ENCODE measurements at places on chromosomes 2 and 18.
A peak's percentile ranks its signal among the peaks of the same experiment; 100 is the strongest.

DNA sequence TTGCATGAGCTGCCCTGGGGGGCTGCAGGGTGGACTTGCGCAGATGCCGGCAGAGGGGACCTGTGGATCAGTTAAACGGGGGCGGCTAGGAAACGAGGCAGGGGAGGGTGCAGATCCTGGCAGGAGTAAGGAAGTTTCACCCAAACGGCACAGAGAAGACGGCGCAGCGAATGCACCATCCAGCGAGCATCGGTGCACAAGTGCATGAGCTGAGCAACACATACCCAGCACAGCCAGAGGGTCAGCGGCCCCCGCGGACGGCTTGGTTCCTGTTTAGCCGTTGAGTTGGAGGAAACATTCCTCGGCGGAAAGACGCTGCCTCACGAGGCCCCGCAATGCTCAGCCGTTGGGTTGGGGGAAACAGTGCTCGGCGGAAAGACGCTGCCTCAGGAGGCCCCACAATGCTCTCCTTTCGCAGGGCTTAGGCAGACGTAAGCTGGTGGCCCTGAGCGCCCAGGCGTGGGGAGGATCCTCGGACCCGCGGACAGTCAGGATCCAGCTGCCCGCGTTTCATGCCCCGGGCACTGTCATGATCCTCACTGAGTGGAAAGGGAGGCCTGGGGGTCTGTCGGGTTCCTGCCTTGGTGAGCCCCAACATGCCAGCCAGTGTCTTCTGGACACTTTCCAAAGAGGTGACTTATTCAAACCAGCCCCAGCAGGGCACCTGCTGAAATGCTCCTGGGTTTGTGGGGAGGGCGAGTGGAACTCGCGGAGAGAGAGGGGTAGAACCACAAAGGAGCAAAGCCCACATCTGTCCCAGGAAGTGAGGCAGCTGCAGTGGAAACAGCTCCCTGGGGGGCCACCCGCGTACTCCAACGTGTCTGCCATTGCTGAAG lies 86.3 kb downstream of the NDUFA10 start:
- DNase-seq: no peak

DNA sequence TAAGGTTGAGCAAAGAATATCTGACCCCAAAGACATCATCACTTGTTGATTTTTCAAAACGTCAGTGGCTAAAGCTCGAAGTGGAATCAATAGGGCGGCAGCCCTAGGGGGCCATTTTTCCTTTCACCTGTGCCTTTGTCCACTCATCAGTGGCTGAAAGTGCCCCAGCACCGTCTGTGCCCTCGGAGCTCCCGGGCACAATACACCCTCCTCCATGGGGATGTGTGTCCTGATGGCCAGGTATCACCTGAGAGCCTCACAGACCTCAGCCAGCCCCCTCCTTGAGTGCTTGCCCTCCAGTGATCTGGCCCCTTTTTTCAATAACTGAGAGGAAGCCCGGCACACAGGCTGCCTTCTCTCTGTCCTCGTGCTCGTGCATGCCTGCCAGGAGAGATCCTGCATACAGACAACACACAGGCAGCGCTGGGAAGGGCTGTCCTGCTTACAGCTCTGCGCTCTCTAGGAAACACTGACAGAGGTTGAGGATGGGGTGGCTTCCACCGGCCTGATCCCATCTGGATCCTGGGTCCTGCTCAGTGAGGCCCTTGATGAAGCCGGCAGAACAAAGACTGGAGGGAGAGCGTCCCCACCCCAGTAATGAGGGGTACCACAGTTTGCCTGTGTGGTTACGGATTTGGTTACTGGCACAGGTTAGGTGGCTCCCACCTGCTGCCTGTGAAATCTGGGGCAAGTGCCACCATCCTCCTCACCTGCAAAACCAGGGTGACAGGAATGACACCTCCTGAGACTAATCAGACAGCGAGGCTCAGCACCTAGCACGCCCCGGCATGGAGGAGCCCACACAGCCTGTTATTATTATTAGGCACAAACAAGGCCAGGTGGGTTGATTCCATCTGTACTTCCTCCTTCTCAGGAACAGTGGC lies 197.5 kb upstream of the RAB6C start:
- DNase-seq: no peak

DNA sequence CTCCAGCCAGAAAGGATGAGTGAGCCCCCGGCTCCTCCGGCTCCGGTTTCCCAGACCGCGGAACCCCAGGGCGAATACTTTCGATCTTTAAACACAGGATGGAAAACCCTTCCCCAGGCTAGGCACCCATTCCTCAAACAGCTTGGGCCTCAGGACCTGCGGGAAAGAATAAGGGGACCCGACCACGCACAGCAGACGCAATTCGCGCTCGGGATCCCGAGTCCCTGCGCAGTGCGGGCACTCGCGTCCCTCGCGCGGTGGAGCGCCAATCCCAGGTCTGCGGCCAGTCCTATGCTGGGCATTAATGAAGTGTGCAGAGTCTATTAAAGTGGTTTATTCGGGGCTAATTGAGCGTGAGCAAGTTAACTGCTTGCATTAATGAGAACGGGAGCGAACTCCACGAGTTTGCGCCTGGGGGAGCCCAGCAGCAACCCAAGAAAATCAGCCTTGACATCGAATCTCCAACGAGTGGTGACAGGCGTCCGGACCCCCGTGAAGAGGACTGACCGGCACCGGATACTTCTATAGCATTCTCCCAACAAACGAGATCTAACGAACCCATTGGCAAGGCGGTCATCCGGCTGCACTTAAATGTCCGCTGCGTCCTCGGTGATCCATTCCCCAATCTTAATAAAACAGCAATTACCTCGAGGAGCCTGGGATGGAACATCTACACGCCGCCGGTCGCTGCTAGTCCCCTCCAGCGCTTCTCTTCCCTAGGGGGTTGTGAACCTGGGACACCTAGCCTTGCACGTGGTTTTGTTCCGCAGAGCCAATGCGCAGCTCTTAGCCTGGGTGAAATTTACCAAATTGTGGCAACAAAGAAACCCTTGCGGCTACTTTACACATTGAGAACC lies 1.6 kb downstream of the OSR1 start:
- DNase-seq: no peak

DNA sequence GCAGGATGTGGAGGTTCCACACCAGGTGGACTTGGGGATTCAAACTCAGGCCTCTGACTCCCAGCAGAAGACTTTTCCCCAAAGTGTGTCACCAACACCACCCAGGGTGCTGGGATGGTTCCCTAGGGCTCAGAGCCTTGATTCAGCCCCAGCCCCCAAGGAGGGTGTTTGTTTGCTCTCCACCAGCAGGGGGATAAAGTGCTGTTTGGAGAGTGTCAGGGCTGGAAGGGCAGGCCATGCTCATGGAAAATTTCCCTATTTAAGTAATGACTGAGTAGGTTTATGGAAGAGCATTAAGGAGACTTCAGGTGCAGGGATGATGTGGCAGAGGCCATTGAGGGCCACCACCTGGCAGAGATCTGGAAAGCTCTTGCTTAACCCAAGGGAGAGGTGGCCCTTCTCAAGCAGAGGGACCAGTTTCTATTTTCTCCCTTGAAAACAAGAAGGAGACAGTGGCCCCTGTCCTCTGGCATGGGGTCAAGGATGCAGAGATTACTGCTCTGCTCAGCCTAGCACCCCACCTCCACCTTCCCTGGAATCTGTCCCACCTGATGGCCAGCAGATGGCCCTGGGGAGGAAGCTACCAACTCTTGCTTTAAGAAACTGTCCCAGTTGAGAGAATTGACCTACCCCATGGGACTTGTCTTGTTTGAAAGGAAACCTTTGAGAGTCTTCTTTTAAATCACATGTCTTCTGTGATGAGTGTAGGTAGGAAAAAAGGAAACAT lies 122.1 kb downstream of the ACOXL start:
- DNase-seq: peak; percentile 18

Measured in H54 (cell line).